ENCODE measurements at places on chromosomes 1 and 21.

DNA sequence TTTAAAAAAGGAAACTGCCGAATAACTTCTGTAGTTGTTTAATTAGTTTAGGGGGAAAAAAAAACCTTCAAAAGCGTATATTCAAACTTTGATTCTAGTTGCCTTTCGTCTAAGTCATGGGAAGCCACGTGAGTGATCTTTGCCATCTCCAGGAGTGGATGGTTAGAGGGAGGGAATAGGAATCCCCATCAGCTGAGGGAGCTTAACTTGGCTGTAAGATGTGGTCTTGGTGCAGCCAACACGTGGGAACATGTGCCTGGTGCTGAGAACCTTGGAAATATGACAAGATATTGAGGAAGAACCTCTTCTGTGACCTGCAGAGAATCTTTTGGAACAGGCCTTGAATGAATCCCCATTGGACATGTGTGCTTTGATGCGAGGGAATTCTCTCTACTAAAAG lies 1.7 kb downstream of the BACE2 start:
- no peak for DNase-seq

GRCh38 chr1:154221278-154222001 lies 685 bp downstream of the UBAP2L start:
- DNase-seq = no peak

GRCh38 chr1:165886983-165887382 lies 59.6 kb downstream of the UCK2 start:
- no peak for DNase-seq

- DNase-seq = no peak
Measured at GRCh38 chr1:158534496-158534895, 19.7 kb downstream of the OR6Y1 start.

- DNase-seq = no peak
Measured at GRCh38 chr1:208121813-208122364, 122.3 kb downstream of the PLXNA2 start.

GRCh38 chr1:229536982-229537381 lies 21.5 kb downstream of the ABCB10 start:
- DNase-seq = no peak

GRCh38 chr1:224579526-224579925 lies 36.6 kb upstream of the CNIH3 start:
- DNase-seq = no peak

DNA sequence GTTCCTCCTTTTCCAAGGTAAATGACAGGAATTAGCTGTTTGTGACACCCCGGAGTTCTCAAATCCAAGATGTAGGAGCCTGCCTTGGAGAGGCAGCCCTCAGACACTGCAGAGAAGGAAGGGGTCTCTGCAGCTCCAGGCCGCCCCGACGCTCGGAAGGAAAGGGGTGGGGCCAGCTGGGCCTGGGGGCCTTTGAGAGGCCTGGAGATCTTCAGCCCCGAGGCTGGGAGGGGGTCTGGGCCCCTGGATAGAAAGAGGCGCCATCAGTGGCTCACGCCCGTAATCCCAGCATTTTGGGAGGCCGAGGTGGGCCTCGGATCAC lies 1.1 kb upstream of the TNFRSF18 start:
- DNase-seq = no peak

DNA sequence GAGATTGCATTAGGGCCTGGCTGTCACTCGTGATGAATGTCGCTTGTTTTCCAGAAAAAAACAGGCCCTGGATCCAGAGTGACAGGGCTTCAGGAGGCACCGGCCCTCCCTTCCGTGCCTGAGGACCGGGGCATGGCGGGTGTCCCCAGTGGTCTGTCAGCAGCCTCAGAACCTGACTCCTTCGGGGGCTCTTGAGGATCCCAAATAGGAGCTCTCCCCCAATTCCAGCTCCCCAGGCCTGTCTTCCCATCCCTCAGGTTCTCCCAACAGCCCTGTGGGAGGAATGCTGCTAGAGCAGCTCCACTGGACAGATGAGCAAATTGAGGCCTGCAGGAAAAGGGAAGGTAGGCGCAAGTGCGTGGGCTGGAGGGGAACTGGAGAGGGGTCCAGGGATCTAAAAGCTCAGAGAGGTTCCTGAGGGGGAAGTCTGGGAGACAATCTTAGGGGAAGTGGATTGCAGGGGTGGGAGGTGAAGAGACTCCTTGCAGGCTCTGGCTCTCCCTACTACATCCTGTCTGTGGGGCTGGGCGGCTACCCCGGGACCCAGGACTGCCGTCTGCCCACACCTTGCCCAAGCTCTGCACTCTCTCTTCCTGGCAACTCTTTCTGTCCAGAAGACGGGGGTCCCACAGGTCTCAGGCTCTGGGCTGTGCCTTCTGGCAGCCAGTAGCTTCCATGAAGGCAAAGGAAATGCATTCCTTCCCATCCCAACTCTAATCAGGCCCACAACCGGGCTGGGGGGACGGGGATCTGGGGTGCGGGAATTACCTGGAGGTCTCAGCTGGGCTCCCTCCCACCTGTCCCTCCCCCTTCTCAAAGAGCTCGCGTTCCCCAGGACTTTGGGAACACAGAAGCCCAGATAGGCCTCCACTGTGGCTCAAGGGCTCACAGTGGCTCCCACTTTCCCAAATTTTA lies 105.7 kb upstream of the CASZ1 start:
- DNase-seq = no peak

- DNase-seq = no peak
Measured at GRCh38 chr1:153578490-153578889, 12.8 kb upstream of the S100A2 start.

GRCh38 chr1:206709772-206710459 lies 25.2 kb downstream of the MAPKAPK2 start:
- no peak for DNase-seq

DNA sequence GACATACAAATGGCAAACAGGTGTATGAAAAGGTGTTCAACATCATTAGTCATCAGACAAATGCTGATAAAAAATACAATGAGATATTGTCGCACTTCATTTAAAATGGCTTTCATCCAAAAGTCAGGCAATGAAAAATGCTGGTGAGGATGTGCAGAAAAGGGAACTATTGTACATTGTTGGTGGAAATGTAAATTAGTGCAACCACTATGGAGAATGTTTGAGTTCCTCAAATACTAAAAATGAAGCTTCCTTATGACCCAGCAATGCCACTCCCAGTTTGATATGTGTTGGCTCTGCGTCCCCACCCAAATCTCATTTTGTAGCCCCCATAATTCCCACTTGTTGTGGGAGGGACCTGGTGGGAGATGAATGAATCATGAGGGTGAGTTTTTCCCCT lies 309.7 kb upstream of the ZRANB2 start:
- no peak for DNase-seq

GRCh38 chr21:34603710-34604057 lies 11.2 kb downstream of the RCAN1 start:
- no peak for DNase-seq

GRCh38 chr1:162908236-162908635 lies 47.3 kb upstream of the CCDC190 start:
- DNase-seq = no peak

DNA sequence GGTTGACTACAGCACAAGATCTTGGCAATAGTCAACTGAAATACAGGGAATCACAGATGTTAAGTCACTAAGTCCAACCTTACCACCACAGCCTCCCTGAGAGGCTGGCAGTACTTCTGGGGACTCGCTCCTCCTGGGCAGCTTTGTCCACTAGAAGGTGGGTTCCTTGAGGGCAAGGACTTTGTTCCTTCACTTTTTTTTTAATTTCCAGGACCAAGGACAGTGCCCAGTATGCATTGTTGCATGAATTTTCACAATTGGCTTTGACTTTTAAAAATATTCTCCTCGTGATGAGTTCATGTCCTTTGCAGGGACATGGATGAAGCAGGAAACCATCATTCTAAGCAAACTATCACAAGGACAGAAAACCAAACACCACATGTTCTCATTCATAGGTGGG lies 96.7 kb upstream of the IGSF21 start:
- DNase-seq = no peak

- DNase-seq = no peak
Measured at GRCh38 chr1:42847721-42848460, 1.5 kb downstream of the ZNF691 start.

DNA sequence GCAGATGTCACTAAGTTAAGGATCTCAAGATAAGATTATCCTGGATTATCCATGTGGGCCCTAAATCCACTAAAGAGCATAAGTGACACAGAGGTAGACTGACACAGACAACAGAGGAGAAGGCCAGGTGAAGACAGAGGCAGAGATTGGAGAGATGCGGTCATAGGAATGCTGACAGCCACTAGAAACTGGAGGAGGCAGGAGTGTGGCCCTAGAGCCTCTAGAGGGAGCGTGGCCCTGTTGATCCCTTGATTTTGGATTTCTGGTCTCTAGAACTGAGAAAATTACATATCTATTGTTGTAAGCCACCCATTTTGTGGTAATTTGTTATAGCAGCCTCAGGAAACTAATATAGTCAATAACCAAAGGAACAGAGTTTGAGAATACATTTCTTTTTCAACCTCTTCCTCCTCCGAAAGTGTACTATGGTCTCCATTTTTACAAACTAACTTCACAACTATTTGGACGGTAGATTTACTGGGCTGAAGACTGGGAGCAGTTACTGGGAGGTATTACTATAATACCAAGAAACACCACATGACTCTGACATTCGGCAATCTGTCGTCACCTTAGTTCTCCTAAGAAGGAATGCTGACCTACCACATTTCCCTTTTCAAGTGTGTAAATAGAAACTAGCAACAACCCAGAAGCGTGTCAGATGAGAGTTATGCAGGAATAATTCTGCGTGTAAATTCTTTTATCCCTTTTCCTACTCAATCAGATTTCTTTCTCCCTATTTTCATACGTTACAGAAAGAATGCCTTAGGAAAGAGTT lies 116.0 kb upstream of the ZNHIT6 start:
- DNase-seq = no peak

All from GM12878 (cell line).